ENCODE measurements at places on chromosomes 6 and 20.

- H3K27me3 ChIP-seq = no peaks in the 10 kb centered on the region
- H3K36me3 ChIP-seq = no peaks in the 10 kb centered on the region
- no peak overlapping the region for H3K27ac ChIP-seq
- no peak for DNase-seq
- H3K4me1 ChIP-seq = no peaks in the 10 kb centered on the region
Observed at GRCh38 chr20:7855545-7855944, 84.7 kb downstream of the HAO1 start.

- H3K36me3 ChIP-seq = no peaks in the 10 kb centered on the region
- H3K27me3 ChIP-seq = no peaks in the 10 kb centered on the region
- no peak overlapping the region for H3K27ac ChIP-seq
- H3K4me3 ChIP-seq = no peak overlapping the region
Observed at GRCh38 chr20:17676942-17677341, 5.1 kb downstream of the RRBP1 start.

GRCh38 chr20:13718171-13718570 is 66.5 kb downstream of the ESF1 start:
- no peak overlapping the region for H3K27ac ChIP-seq
- no peaks in the 10 kb centered on the region for H3K36me3 ChIP-seq
- H3K27me3 ChIP-seq = no peaks in the 10 kb centered on the region
- no peaks in the 10 kb centered on the region for H3K4me1 ChIP-seq
- no peak overlapping the region for H3K4me3 ChIP-seq
- DNase-seq = no peak

- no peak for DNase-seq
- peak overlapping the region; percentile 36 for H3K4me3 ChIP-seq
- peaks cover 21% of the 10 kb centered on the region for H3K36me3 ChIP-seq
- H3K27ac ChIP-seq = no peak overlapping the region
- H3K4me1 ChIP-seq = peaks cover 91% of the 10 kb centered on the region
Observed at GRCh38 chr20:57395111-57395966, 4.1 kb downstream of the RBM38 start.

DNA sequence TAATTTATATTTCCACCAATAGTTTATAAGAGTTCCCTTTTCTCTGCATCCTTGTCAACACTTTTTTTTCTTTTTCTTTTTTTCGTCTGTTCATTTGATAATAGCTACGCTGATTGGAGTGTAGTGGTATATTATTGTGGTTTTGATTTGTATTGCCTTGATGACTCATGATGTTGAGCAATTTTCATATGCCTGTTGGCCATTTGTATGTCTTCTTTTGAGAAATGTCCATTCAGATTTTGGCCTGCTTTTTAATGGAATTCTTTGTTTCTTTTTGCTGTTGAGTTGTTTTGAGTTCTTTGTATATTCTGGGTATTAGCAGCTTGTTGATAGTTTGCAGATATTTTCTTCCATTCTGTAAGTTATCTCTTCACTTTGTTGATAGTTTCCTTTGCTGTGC is 773.4 kb downstream of the KIF16B start:
- no peak overlapping the region for H3K27ac ChIP-seq
- DNase-seq = no peak
- no peak overlapping the region for H3K4me3 ChIP-seq
- H3K36me3 ChIP-seq = no peaks in the 10 kb centered on the region
- no peaks in the 10 kb centered on the region for H3K4me1 ChIP-seq
